ENCODE measurements at places on chromosomes 1 and 21.

- DNase-seq: no peak
Measured at GRCh38 chr1:931380-932172, 7.9 kb downstream of the SAMD11 start.

GRCh38 chr1:15180189-15180588, 26.6 kb downstream of the TMEM51 start:
- no peak for DNase-seq

DNA sequence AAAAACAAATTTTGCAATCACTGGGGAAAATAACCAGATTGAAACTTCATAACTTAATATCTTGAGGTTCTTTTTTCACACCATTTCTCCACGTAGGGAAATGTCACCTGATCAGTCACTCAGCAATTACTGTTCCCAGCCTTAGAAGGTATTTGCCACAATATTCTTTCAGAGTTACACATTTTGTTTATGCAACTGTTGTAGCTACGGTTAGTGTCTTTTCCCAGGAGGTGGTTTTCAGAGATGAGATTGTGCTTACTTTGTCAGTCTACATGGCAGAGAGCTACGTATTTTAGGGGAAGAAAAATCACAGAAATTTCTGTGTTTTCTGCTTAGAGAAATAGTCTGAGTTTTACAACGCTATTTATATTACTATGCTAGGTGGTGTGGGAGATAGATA, 792.8 kb upstream of the B3GALT2 start:
- no peak for DNase-seq

DNA sequence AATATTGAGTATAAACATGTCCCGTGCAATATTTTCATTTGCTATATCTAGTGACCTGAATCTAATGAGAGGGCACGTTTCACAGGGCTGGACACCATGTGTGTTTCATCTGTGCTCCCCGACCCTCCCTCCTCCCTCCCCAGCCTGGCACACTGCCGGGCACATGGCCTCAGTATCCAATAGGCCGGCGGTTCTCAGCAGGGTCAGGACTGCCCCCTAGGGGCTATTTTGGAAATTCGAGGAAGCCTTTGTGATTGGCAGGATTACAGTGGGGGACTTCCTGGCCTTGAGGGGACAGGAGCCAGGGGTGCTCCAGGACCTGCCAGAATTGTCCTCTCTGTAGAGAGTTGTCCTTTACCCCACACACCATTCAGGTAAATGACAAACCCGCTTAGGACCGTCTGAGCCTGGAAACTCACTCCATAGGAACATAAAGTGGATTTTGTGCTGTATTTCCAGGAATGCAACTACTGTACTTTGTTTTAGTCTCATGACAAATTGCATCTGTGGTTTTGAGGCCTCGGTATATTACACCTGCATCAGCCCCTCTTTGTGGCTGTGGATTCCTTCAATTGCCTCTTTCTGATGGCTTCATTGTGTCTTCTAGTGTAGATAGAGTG, 109.5 kb upstream of the SIM2 start:
- DNase-seq: no peak

DNA sequence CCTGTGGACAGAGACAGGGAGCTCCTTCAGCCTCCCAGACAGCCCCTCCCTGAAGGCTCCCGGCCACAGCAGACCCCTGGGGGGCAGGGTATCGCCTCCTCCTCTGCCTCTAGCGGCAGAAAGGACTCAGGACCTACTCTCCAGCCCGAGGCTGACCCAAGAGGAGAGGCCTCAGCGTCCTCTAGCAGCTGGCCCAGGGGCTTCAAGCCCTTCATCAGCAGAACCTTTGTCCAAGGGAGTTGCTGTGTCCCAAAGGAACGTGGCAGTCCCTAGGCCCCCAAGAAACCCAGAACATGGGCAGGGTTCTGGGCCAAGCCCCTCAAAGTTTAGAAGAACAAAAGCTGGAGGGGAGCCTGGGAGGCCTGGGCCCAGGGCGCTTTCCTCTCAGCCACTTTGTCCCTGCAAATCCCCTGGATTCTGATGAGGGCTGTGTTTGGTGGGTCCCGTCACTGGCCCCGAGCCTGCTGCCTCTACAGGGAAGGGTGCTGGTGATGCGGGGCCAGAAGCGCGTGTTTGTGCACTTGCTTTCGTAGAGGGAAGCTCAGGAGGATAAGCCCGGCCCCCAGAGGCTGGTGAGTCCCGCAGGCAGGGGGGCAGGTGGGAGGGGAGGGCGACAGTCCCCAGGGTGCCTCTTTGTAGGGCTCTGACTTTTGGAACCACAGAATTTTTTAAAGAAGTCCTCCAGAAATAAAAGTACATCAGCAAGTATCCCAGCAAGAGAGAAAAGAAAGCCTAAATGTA, 13.3 kb downstream of the ITGB2 start:
- no peak for DNase-seq

DNA sequence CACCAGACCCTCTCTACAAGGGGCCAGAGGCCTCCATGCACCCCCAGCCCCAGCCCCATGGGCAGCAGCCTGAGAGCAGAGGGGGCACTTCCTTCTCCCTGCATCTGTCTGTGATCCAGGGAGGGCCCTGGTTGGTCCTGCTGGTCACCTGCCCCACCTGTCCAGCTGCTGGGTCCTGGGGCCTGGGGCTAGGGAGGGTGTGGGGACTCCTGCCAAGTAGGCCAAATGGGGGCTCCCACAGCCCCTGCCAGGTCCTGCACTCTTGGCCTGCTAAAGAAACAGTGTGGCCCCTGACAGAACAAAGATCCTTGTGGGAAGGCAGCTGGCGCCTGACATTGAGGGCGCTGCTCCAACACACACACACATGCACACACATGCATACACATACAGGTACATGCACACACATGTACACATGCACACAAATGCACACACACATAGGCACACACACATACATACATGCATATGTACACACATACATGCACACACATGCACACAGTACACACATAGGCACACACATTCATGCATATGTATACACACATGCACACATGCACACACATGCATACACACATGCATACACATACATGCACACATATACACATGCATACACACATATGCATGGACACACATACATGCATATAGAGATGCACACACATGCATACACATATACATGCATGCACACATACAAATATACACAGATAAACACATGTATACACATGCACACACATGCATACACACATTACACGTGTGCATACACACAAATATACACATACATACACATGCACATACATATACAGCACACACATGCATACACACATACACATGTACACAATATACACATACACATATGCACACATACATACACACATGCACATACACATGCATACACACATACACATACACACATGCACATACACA, 49.9 kb downstream of the TRPM2 start:
- DNase-seq: no peak

DNA sequence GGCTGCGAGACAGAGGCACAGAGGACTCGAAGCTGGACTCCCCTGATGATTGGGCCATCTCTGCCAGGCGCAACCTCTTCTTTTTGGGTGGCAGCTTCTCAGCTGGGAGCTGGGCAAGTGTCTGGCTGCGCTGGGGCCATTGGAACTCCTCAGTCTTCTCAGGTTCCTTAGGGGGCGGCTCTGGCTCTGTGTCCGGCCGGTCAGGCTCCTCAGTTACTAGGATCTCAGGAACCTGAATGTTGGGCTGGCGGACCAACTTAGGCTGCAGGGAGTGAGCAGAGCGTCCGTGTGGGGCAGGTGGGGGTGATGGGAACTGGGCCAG, 97.5 kb upstream of the EDN2 start:
- no peak for DNase-seq
